ENCODE measurements at places on chromosomes 4 and X.

DNA sequence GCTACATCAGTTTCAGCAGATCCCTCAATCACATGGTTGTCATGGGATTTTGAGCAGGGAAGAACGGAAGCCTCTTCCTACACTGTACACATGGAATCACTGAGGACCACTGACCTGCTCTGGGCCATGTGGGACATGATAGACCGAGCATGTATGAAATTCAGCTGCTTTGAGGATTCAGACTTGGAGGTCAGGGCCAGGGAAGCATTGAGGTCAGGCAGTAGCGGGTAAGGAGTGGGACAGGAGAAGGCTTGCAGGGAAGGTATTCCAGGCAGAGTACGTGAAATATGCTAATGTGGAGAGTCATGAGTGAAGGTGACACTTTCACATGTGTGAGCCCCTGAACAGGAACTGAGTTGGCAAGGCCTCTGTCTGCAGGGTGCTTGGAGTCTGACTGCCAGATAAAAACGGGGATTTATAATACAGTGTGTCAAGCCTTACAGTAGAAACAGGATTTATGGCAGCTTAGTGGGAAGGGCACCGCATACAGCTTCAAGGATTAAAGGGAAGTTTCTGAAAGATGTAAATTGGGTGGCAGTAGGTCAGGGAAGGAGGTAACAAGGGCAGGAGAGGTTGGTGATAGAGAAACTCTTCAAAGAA is 111.7 kb downstream of the STK32B start:
- DNase-seq, result no peak

DNA sequence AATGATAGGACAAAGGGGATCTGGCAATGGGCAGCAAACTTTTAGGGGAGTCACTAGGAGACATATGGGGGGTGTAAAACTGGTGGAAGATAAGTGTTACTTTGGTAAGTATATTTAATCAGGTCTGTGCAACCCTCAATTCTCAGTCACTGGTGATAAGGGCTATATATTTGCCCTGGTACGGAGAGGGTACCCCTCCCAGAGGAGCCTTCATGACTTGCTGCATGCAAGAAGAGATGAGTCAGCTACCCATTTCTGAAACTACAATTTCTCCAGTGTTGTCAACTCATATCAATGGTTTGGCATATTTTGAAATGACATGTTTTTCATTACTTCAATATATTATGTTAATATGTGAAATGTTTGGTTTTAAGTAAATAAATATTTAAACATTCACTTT is 14.3 kb downstream of the SMARCAD1 start:
- DNase-seq, result no peak

GRCh38 chrX:45847961-45848360 is 647.3 kb upstream of the DIPK2B start:
- no peak for DNase-seq

GRCh38 chrX:54529151-54529550 is 868 bp upstream of the GNL3L start:
- DNase-seq, result peak; percentile 88

DNA sequence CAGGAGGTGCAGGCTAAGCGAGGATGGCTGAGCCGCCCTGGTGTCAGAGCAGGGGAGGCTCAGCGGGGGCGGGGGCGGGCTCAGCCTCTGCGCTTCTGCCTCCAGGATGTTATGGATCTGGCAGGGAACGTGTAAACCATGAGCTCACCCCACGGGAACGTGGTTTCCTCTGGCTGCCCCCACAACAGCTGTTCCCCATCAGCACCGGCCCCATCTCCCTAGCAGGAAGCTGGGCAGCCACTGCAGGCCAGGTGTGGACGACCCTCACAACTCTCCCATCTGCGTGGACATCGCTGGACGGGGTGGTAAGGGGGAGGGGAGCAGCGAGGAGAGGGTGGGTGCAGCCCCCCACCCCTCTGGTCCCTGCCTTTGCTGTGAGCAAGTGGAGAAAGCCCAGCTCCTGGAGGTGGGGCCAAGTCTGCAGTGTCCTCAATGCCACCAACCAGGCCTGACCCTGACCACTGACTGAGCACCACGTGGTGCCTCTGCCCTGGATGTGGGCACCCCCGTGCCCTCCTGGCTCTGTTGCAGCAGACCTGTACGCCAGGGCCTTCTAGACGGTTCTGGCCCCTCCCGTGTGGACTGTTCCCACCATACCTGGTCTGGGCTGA is 28.1 kb upstream of the SPON2 start:
- no peak for DNase-seq

GRCh38 chr4:138977524-138977923 is 38.1 kb upstream of the NOCT start:
- DNase-seq, result no peak

DNA sequence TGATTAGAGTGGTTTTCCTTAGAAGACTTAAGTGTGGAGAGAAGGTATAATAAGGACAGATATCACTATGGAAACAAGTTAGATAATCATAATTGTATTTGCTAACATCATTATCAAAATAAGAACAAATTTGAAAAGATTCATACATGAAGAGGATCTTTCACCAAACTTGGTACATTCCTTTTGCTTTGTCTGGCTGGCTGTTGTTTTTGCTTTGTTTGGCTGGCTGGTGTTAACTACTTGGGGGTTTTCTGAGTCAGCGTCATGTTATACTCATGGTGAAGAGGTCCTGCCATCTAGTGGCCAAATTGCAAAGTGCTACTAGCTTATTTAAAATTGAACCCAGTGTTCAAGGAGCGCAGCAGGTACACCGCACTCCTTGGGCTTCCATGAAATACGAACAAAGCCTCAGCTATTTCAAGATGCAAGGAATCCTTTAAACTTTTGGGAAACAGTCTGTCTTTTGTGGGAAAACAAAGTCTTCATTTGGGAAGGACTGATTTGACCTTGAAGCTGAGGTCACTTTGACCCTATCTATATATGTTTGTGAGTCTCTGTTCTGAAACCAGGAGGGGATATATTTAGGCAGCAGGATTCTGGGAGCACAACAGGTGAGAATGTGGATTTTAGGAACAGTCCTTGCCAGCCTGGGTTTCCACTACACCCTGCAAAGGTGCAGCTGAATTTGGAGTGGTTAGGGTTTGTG is 129.7 kb downstream of the PLS3 start:
- DNase-seq, result peak; percentile 56

DNA sequence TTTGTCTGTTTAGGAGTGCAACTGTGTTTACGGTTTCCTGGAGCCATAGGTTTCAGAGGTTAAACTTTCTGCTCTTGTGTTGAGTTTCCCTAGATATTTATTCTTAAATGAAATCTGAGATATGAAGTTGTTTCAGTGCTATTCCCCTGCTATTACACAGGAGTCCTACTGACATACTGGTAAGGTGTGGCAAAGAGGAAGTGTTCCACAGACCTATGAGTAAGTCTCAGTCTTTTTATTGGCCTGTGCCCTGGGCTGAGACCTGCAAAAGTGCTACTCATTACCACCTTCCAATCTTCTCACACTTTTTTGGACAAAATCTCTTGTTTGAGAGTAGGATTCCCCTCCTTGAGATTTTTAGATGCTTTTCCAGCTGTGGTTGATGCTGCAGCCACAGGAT is 35.6 kb upstream of the MAGEA8 start:
- no peak for DNase-seq

GRCh38 chr4:2861631-2862436 is 18.2 kb downstream of the ADD1 start:
- DNase-seq, result no peak

DNA sequence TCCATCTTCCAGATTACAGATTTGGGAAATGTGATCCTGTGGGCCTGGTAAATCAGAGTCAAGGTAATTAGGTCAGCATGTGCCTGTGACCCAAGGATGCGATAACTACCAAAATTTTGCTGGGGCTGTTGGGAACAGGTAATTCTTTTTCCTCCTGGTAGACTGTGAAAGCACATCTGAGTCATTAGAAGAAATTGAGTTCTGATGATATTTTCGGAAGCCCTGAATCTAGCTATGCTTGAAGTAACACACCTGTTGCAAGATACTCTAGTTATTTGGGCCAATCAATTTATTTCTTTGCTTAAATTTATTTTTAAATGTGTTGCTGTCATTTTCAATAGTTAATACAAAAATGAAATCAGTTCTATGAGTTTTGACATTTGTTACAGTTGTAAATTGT is 903.6 kb downstream of the RPA4 start:
- DNase-seq, result no peak
